Thoracic aorta (tissue), 2 donors: ENCODE measurements at places on chromosomes 6 and 20.

DNA sequence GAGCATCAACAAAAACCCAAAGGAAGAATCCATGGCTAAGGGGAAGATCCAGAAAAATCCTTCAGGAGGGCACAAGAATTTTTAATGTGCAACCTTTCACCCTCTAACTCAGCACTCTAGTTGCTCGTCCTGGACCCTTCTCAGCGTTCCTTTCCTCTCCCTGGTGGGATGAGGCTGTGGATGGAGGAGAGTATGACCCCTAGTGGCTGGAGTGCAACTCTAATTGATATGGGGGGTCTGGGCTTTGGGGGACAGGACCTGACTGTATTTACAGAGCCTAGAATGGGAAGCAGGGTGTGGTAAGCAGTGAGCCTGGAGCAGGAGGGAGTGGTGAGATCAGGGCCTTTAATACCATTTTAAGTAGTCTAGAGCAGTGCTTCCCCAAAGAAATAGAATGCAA lies 83.9 kb upstream of the CEP85L start:
- no peak for DNase-seq

DNA sequence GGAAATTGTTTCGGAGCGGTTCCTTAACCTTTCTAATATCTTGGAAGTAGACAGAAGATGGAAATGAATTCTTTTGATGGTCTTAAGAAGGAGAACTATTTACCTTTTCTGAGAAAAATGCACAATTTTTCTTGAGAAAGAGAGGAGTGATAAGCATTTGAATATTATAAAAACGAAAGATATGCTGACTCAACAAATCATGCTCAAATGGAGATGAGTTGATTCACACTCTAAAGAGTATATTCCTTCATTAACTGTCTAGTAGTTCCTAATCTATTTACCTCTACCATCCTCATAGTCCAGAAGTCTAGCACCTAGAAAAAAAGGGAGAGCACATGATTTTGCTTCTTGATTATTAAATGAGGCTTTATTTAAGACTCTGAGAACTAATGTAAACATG lies 4.1 kb downstream of the TSBP1 start:
- DNase-seq, result no peak

DNA sequence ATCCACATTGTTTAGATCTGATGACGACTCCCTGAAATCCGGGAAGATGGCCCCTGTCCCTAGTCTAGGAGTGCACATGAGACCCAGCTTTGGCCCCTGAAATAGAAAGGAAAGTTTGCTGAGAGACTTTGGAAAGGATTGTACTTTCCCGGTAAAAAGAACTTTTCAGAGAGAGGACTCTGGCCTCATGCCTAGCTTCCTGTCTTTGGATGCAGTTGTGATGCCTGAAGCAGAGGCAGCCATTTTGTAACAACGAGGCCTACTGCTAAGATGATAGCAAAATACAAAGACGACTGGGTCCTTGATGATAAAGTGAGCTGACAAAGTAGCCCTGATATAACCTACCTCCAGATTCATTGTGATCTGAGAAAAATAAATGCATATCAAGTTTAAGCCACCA lies 6.9 kb downstream of the CPNE5 start:
- DNase-seq, result no peak

DNA sequence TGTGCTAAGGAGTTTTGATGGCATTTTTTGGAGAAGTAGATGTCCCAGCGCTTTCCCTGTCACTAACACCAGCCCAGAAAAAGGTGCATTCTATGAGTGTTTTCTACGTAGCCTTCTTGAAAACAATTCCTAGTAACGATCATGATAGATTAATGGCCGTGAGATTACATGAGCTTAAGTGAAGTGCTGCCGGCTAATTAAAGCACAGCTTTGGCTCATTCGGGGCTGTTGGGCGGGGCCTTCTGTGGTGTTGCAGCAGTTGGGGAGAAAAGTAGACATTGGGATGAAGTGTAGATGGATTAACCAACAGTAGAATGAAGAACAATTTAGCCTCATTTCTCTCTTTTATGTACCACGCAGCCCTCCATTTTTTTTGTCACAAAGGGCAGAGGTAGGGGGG lies 20.8 kb upstream of the TRAF3IP2 start:
- DNase-seq, result no peak

- DNase-seq, result no peak
Measured at GRCh38 chr20:3866464-3866863, 19.8 kb downstream of the MAVS start.

- no peak for DNase-seq
Measured at GRCh38 chr20:46056027-46056833, 27.2 kb downstream of the SLC12A5 start.

DNA sequence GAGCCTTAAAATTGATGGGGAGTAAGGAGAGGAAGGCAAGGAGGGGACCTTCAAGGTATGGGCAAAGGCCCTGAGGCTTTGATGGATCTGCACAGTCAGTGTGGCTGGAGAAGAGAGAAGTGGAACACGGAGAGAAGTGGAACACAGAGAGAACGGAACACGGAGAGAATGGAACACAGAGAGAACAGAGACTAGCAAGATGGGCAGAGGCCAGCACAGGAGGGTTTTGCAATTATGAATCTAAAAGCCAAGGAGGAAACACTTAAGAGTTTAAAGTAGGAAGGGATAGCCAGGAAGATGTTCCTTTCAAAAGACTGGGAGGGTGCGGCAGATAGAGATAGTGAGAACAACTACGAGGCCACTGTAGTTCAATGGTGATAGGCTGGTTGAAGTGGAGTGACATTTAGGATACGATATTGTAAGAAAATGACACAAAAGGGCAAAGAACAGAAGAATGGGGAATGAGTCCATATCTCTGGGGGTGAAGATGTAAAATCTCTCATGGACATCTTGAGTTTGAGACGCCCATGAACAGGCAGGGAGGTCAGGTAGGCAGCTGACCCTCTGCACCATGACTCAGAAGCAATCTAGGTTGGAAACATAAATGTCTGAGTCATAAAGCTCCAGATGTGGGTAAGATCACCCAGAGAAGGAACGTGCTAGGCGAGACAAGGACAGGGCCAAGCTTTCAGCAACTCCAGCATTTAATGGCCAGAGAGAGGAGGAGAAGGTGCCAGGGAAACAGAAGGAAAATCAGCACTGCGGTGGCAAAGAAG lies 25.4 kb downstream of the ZMYND8 start:
- no peak for DNase-seq

GRCh38 chr6:3285049-3285639 lies 26.4 kb downstream of the PSMG4 start:
- no peak for DNase-seq

GRCh38 chr6:116003668-116004067 lies 57.0 kb downstream of the FRK start:
- DNase-seq, result no peak

- DNase-seq, result no peak
Measured at GRCh38 chr20:34794006-34794585, 31.4 kb downstream of the NCOA6 start.

DNA sequence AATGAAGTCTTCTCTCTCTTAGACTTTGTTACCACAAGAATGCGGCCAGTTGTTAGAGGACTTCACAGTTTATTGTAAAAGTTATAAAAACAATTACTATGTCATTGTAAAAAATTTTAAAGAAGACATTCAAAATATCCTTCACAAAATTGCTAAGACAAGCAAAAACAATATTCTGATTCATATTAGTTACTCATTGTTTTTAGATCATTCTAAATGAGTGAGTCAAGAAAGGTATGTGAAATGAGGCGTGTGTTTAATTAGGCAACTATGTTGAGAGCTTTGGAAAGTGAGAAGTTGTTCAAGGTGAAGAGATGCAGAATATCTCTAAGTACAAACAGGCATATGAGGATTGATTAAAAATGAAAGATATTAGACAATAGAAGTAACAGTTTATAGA lies 875.3 kb downstream of the EYS start:
- no peak for DNase-seq

DNA sequence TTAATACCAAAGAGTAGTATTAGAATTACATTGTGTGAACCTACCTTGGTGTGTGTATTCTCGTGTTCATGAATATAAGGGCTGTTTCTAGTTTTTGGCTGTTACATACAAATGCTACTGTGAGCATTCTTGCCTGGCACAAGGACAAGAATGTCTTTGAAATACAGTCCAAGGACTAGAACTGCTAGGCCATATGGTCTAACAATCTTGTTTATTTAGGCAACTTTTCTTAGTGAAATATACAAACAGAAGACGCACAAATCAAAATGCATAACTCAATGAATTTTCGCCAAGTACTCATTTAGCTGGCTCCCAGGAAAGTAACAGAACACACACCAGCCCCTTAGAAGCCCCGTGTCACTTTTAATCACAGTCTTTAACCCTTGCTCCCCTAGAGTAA lies 28.5 kb downstream of the KDM1B start:
- DNase-seq, result no peak

DNA sequence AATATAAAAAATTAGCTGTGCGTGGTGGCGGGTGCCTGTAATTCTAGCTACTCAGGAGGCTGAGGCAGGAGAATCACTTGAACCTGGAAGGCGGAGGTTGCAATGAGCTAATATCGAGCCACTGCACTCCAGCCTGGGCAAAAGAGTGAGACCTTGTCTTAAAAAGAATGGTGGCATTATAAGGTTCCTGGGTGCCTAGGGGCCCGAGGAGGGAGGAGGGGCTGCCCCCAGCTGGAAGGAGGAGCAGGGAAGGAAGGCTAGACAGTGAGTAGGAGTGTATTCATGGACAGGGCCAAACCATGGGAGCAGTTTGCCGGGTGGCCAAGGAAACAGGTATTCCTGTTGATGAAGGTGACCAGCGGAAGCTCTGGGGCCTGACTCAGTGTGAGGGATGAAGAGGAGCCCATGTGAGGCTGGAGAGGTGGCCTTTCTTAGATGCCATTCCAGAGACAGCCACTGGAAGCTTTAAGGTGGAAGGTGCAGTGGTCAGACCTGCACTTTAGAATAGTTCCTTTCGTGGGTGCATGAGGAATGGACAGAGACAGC lies 24.2 kb downstream of the MANBAL start:
- DNase-seq, result no peak

DNA sequence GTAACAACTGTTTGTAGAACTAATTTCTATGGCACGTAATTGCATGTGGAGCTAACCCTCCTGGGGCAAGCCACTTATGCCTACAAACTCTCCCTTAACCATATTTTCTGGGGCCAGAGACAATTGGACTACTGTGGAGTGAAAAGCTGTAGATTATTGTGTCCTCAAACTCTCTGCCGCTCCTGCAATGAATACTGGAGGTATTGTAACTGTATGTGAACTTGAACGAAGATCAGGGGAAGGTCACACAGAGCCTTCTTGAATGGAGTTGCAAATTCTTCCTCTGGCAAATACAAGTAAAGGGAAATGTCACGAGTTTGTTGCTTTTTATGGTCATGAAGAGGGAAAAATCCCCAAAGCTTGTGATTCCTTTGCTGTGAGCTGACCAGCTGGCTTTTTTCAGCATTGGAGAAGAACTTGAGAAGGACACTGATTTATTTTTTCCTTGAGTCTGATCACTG lies 18.2 kb downstream of the AKAP12 start:
- no peak for DNase-seq

GRCh38 chr6:23403460-23403859 lies 722.6 kb upstream of the NRSN1 start:
- DNase-seq, result no peak

DNA sequence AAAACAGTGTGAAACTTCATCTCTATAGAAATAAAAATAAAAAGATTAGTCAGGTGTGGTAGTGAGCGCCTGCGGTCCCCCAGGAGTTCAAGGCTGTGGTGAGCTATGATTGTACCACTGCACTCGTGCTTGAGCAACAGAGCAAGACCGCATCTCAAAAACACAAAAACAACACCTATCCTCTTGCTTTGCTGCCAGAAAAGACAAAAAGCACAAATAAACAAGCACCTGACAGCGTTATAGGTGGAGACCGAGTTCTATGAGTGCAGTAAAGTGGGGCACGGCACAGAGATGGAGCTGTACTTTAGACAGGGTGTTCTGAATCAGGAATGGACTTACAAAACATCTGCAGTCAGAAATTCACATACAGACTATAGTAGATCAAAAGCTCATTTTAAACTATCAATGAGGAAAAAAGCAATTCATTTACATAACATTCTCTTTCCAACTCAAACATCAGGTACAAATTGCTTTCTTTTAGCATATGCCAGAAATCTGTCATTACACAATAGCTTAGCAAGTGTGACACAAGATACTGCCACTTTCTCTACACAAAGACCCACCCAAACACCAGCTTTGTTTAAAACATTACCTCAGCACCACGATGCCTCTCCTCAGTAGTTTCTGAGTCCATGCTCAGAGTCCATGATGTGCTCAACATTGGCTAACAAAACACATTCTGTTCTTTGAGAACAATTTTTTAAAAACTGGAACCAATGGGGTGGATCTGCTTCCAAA lies 10.1 kb downstream of the EZR start:
- DNase-seq, result no peak

GRCh38 chr6:722608-723007 lies 29.7 kb upstream of the EXOC2 start:
- DNase-seq, result no peak

DNA sequence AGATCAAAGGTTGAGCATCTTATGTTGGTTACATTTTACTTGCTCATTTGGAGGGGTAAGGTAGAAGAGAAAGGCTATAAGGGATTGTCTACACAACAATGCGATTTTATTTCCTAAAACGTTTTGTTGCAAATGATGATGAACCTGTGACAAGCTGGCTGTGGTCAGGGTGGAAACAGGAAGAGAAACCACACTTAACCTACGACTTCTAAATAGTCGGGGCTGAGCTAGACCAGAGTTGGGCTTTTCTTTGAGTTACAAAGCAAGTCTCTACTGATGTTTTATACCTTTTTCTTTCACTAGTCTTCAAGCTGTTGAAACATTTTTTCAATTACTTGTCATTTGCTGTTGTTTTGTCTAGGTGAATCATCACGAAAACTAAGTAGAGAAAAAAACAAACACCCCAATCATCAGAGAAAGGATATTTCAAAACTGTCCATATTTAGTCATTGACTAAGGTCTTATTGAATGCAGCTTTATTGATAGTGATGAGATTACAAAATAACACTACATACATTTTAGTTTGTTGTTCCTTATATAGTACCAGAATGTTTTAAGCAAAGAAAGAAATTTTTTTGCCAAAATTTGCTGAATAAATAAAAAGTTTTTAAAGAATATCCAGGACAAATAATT lies 18.0 kb downstream of the KLHL31 start:
- DNase-seq, result no peak

- no peak for DNase-seq
Measured at GRCh38 chr6:21321531-21321930, 272.0 kb upstream of the SOX4 start.

GRCh38 chr6:132023490-132023889 lies 72.3 kb upstream of the CCN2 start:
- no peak for DNase-seq

- no peak for DNase-seq
Measured at GRCh38 chr6:49732781-49733180, 11.4 kb downstream of the CRISP3 start.

DNA sequence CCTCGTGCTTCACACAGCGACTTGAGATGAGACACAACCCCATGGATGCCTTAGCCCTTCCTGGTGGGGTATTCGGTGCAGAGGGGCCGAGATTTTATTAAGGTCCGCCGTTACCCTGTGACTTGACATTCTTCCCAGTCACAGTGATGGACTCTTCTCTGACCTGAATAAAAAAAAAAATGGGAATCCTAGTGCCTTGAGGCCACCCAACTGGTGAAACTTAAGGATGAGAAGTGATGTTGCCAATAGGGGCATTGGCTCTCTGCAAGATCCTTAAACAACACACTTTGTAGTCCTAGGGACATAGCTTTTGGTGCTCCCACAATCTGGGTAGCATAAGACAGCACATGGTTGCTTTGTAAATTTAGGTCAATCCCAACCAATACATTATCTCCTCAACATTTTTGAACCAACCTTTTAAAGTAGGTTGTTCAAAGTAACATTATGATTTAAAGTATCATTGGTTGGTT lies 814 bp upstream of the ADNP start:
- no peak for DNase-seq
